ENCODE measurements at places on chromosomes 11 and 22.

GRCh38 chr11:22680628-22681027 lies 14.2 kb downstream of the GAS2 start:
- no peak for DNase-seq

- DNase-seq = no peak
Observed at GRCh38 chr11:26021017-26021416, 310.9 kb upstream of the ANO3 start.

DNA sequence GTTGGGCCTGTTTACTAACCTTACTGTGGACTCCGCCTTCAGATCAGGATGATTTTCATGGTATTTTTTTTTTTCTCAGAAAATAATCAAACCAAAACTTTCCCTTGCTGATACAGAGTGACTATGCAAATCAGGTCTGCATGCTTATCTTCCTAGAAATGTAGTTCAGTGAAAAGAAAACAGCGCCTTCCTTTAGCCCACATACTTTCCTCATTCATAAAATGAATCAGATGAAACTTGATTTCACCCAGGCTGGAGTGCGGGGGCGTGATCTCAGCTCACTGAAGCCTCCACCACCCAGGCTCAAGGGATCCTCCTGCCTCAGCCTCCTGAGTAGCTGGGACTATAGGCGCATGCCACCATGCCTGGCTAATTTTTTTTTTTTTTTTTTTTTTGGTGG lies 26.0 kb downstream of the ZNRF3 start:
- no peak for DNase-seq

DNA sequence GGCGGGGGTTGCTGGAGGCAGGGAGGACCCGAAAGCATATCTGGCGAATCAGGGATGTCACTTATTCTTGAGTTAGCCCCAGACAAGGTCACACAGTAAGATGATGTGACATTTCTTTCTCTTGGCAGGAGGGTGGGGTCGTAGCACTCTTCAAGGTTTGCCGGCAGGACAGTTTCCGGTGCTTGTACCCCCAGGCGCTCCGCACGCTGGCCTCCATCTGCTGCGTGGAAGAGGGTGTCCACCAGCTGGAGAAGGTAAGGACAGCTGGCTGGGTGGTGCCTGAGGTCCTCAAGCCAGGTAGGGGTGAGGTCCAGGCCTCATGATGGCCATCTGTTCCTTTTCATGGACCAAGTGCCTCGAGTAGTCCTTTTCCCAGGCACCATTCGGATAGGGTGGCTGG lies 86.0 kb downstream of the INSC start:
- DNase-seq = no peak

- DNase-seq = no peak
Observed at GRCh38 chr11:122317305-122317704, 201.3 kb upstream of the BLID start.

DNA sequence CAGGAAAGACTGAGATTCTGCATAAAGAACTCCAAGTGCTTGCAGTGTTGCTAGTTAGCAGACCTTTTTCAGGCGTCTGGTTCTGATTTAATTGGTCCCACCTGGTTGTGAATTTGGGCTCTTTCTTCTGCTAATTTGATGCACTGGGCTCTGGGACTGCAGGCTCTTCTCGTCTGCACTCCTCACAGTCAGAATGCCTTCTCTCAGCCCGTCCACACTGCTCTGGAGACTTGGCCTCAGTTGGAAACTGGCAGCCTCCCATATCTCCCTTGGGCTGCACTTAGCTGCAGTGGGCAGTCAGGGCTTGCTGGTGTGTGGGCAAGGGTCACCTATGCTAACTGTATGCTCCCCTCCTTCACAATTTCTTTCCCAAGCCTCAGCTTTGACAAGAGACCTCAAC lies 1.5 kb downstream of the TRIM6 start:
- DNase-seq = no peak

- no peak for DNase-seq
Observed at GRCh38 chr11:18310800-18311340, 11.1 kb downstream of the HPS5 start.

DNA sequence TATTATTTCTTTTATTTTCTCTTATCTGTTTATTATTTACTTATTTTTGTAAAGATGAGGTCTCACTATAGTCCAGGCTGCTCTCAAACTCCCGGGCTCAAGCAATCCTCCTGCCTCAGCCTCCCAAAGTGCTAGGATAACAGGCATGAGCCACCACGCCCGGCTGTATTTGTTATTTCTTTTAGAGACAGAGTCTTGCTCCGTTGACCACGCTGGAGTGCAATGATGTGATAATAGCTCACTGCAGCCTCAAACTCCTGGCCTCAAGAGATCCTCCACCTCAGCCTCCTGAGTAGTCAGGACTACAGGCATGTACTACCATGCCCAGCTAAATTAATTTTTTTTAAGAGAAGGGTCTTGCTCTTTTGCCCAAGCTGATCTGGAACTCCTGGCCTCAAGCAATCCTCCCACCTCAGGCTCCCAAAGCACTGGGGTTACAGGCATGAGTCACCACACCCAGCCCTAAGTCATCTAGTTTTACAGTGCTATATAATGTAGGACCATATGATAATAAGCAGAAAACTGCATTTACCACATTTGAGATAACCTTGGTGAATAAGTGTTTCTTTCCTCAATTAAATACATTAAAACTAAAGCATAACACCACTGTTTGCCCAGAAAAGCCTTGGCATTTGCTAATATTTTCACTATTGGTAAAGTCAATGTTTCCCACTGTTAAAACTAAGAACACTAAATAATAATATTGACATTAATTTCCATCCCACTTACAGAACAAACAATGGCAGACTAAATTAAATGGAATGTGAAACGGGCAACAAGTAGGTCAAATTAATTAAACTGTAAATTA lies 127.5 kb downstream of the SIK3 start:
- no peak for DNase-seq

DNA sequence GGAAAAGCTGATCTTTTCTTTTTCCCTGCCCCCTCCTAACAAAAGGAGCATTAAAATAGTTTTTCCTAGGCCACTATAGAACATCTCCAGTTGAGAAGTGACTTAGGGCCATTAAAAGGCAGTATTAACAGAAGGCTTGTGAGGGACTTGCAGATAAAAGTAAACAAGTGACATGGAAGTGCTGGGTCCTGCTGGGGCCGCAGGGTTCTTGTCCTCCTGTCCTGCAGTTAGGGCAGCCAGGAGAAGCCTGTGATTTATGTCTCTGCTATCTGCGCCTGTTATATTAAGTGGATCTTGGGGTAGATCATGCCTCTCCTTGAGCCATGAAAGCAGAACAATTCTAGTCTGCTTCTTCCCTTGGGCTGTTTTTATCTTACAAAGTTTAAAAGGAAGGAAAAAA lies 271.4 kb upstream of the C11orf87 start:
- no peak for DNase-seq

DNA sequence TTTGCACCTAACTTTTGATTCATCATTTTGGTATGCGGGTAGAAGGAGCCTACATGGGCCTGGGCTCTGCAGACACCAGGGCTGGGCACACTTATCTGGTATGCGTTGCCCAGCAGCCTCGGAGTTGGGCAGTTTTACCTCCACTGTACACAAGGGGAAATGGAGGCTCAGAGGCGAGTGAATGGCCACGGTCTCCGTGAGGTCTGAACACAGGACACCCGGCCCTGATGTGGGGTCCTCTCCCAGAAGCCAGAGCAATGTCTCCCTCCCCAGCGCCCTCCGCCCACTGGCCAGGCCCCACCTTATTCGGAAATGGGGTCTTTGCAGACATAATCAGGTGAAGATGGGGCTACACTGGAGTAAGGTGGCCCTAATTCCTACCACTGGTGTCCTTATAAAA lies 43.7 kb downstream of the OSBPL5 start:
- DNase-seq = peak; percentile 52

GRCh38 chr11:127238321-127238720 lies 237.8 kb upstream of the KIRREL3 start:
- no peak for DNase-seq

DNA sequence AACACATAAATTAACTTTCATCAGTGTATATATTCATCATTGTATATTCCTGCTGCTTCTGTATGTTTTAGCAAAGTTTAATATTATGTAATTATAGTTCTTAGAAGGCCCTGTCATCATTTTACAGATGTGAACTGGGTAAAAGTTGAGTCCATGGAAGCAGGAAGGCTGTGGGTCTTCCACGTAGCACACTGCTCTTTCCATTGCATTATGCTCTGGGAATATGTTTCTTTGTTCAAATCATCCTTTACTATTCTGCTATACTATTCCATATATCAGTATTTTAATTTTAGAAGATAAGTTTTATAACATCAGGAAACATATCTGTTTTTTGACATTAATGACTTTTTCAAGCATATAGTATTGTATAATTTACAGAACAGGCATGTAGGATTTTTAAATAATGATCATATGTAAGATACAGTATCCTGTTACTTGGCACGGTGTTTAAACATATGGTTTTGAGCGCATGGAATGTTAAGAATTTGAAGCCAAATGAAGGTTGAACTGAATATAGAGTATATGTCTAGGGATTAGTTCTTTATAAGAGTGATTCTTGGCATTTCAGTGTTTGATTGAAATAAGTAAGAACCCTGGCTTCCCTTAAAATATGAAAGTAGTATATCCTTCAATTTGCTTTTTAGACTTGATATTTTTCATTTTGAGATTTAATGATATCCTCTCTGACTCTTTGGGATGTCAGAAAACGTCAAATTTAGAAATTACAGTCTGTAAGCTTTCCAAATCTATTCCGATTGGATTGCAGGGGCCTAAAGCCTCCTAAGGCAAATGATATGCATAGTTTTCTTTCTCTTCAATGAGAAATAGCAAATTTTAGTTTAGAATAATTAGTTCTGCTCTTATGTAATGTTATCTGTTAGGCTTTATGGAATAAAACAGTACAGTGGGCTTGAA lies 8.6 kb downstream of the CCDC81 start:
- no peak for DNase-seq

- DNase-seq = no peak
Observed at GRCh38 chr11:73463359-73463758, 87.2 kb downstream of the RELT start.

GRCh38 chr11:46294365-46295309 lies 17.2 kb downstream of the CREB3L1 start:
- DNase-seq = no peak

DNA sequence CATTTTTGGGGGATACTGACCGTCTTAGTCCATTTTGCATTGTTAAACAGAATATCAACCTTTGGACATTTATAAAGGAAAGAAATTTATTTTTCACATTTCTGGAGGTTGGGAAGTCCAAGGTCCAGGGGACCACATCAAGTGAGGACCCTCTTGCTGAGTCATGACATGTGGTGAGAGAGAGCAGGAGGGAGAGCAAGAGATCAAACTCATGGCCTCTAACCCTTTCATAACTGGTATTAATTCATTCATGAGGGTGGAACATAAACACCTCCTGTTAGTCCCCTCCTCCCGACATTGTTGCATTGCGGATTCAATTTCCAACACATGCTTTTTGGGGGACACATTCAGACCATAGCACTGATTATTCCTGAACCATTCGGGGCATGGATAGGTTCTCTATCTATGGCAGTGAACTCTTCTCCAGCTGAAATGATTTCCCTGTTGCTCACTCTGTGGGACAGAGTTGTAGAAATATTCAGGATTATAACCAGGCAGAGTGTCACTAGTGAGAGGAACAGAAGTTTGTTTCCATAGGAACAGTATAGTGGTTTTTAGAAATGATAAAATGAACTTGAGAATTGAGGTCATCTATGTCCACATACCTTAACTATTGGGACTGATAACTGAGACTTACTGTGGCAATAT lies 88.2 kb upstream of the OR9Q1 start:
- DNase-seq = no peak

DNA sequence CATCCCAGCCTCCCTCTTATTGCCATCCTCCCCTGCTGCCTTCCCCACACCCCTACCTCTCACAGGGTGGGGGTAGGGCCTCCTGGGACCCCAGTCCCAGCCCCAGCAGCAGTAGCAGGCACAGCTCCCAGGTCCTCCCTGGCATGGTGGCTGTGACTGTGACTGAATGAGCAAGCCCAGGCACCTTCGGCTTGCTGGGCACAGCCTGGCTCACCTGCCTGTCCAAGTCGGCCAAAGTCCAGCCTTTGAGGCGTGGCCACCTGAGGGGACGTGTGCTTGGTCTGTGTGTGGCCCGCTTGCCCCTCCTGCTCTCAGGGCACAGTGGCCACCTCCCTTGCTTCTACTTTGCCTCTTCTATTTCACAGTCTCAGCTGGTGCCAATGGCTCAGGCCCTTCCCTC lies at the start of gene TREH:
Gene TREH (minus strand): TSS at position 168 of the 400 bp plus-strand sequence. CDS start 23 bp downstream, at position 145.
- no peak for DNase-seq

DNA sequence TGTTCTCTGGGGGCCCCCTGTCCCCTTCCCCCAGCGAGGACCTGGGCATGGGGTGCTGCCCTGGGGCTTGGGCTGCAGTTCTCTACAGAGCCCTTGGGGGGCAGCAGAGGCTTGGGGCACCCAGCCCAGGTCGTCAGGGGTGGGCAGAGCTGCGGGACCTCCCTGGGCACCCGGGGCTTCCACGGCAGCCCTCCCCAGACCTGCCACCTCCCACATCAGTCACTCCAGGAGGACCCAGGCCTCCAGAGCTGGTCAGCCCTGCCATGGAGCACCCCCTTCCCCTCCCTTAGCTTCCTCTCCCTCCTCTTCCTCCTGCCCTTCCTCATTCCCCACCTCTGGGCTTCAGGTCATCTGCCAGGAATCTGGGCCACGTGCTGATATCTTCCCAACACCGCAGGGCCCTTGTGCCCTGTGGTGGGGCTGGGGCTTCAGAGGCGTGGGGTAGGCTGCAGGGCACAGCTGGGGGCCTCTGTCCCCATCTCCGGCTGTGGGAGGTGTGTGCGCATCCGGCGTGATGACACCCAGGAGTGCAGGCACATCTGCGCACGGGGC lies 5.8 kb downstream of the TSPAN4 start:
- no peak for DNase-seq

DNA sequence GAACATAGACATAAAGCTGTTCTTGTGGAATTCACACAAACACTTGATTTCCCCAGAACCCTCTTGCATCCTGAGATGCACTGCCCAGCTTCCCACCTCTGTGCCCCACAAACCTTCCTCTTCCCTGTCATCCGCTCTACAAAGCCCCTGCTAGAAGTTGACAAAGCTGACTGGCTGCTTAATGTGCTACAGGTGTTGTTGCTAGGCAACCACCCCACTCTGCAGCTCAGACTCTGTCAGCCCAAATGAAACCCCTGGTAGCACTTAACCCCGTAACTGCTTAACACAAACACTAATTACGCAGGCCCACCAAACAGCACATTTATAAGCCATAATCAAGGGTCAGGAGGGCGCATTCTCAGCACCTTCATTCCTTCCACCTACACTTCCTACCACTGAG lies 172.0 kb upstream of the CADM1 start:
- no peak for DNase-seq

DNA sequence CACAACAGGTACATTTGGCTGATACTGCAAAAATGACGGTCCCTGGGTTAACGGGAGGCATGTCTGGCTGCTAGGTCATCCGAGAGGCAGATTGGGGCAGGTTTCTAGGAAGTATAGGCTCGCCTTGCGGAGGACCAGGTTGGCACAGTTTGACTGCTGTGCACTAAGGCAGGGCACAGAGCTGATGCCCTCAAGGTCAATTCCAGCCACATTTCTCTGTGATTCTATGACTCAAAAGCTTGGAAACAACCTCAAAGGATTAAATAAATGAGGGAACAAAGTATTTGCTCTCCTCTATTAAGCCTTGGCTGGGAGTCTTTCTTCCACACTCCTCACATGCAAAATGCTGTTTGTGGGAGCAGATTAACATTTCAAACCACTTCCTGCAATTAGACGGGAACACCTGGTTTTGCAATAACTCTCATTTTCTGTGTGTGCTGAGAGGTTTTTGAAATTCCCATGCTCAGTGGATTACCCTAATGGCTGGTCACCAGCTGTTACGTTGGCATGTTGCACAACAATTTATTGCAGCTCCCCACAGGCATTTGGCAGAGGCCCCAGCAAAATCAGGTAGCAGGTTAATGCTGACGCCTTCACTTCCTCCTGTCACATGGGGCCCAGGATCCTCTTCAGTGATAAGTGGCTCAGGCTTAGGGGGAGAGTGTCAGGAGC lies 61.0 kb upstream of the PLET1 start:
- DNase-seq = no peak

Measured in Right ventricle myocardium inferior (tissue), 1 donor.